ENCODE measurements at places on chromosomes 4 and X.

- DNase-seq: no peak
Measured at GRCh38 chrX:46992070-46992469, 79.8 kb downstream of the JADE3 start.

DNA sequence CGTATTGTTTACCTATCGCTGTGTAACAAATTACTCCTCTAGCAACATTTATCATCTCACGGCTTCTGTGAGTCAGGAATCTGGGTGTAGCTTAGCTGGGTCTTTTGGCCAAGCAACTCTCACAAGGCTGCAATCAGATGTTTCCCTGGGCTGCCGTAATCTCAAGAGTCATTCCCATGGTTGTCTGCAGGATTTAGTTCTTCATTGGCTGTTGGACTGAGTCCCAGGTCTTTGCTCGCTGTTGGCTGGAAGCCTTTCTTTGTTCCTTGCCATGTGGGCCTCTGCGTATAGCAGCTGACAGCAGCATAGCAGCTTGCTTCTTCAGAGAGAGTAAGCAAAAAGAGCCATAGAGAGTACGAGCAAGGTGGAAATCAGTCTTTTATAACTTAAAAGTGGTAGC, 16.8 kb downstream of the POLR2B start:
- no peak for DNase-seq

DNA sequence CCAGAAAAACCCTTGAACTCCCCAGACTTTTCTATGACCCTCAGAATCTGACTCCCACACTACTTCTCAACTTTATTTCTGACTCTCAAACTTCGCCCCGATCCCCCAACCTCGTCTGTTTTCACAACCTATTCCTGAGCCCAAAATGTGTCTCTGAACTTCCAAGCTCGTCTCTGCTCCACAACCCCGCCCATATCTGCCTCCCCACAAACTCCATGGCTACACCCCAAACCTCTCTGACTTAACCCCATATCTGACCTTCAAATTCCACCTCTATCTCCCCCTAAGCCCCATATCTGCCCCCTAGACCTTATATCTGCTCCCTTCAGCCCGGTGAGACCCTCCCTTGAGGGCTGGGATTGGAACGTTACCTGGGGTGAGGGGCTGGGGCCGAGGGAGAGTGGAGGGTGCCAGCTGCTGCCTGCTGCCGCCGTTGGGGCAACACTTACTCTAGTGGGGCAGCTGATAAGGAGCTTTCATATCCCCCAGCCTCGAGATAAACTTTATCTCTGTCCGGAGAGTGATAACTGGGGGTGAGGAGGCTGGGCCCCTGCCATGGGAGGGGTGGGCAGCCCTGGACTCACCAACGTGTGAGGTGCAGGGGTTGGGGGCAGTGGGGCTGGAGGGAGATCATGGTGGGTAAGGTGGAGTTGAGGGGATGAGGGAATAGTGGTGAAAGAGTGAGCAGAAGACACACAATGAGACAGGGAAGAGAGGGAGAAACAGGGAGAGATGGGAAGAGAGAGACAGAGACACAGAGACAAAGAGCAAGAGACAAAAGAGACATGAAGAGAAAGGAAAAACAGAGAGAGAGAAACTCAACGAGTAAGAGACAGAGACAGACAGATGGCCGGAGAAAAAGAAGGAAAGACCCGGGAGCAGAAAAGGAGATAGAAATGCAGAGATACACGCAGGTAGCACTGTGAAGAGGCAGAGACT, 1.4 kb downstream of the GATA1 start:
- DNase-seq: no peak

DNA sequence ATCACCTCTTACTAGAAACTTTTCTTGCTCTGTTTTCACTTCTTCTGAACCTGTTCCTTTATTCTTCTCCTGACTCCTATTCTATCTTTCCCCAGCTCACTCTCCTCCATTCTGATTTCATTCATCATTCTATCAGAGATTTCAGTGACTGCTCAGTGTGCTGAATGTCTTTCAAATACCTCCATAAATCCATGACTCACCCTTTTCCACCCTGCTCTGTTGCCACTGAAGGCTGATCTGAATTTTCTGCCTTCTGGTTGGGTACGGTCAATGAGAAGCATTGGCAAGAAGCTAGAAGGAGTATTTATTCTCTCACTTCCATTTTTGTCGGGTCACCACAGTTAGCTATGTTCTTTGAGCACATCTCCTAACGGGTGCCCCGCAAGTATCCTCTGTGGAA, 265.9 kb downstream of the CBLL2 start:
- DNase-seq: no peak

GRCh38 chrX:9048801-9049200, 14.9 kb upstream of the FAM9B start:
- DNase-seq: no peak

- no peak for DNase-seq
Measured at GRCh38 chr4:184328022-184328736, 110.5 kb upstream of the ENPP6 start.

DNA sequence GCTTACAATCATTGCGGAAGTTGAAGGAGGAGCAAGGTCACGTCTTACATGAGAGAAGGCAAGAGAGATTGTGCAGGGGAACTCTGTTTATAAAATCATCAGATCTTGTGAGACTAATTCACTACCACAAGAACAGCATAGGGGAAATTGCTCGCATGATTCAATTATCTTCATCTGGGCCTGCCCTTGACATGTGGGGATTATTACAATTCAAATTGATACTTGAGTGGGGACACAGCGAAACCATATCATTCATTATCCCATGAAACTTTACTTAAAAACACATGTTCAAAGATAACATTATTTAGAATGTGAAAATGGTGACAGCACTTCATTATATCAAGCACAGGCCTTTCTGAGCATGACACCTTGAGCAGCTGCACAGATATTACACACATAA, 1087.8 kb downstream of the C4orf33 start:
- DNase-seq: no peak
